ENCODE measurements at places on chromosomes 1 and 21.

GRCh38 chr1:229209386-229209785 lies 61.5 kb upstream of the RAB4A start:
- DNase-seq, result no peak

GRCh38 chr21:38853421-38853919 lies 47.7 kb downstream of the ETS2 start:
- DNase-seq, result no peak

DNA sequence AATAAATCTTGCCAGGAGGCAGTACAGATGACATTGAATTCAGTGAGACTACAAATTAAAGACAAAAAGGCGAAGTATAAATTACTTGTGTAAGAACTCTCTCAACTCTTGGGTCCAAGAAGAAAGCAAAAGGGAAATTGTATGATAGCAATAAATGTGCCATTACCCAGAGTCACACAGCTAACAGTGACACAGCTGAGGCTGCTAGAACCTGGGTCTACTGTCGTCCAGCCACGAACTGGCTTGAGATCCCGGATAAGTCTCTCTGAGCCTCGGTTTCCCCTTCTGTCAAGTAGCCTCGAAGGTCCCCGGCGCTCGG lies 362 bp upstream of the ROR1 start:
- no peak for DNase-seq

DNA sequence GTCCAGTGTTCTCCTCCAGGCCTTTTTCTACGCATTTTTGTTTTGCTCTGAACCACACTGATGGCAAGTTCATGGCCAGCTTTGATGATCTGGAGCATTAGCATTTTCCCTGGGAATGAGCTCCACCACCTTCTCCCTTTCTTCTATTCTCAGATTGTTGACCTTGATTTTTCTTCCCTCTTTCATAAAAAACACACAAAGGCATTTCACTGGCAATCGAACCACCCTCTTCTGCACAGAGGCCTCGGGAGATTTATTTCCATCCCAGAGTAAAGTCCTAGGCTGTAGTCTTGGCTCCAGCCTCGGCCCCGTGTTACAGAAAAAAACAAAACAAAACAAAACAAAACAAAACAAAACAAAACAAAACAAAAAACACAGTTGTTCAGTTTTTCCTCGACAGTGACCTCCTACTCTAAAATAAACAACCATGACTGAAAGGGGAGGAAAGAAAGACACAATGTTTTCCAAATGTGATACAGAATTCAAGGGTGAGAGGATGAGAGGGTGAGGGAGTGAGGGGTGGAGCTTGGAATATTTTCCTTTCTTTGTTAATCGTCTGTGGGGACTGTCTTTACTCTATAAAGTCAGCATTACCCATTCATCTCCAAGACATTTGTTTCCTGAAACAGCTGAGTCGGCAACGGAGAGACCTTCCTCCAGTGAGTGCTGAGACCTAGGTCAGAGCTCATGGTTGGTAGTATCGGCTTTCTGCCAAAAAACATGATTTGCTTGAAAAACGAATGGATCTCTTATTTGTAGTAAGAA lies 29.8 kb upstream of the RNF186 start:
- DNase-seq, result no peak

GRCh38 chr21:35697321-35697808 lies 363.0 kb downstream of the SETD4 start:
- DNase-seq, result peak; percentile 32

DNA sequence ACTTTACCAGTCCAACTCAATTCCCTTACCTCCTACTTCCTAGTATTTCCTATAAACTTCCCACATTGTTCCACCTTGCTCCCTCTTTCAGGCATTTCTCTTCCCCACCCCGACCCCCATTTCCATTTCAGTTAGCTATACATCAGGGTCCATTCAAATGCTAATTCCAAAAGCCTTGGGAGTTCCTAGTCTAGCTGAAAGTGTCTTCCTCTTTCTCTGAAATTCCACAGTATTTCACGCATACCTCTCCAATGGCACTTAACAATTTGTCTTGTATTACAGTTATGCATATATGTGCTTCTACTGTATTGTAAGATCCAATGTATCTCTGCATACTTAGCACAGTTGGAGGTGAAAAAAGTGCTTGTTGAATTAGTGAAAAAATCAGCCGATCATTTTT lies 94.9 kb downstream of the ZNF644 start:
- no peak for DNase-seq

Measured in breast epithelium (tissue), 4 donors.